ENCODE measurements at places on chromosomes 3 and 15.

- no peak for DNase-seq
These were observed 41.7 kb downstream of the ARIH1 start for GRCh38 chr15:72515591-72516389.

GRCh38 chr3:76873532-76874242 is 166.2 kb upstream of the ROBO2 start:
- no peak for DNase-seq

DNA sequence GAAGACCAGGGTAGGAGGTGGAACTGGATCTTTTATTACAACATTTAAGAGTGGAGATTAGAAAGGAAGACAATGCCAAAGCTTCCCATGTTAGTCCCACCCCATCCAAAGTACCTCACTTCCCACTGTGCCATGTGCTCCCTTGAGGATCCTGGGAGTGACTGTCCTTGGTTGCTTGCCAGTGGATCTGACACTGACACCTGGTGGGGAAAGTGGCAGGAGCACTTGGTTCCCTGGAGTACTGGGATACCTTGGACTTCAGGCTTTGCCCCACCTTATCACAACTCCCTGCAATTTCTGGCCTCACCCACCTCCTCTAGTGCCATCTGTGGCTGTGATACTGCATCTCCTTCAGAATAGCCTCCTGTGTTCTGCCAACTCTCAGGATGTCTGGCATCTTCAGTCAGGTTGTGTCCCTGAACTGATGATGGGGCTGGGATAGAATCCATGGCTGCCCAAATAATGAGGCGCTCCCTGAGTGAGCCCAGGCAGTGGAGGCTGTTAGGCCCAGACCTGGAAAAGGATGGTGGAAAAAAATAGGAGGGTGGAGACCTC is 1.3 kb downstream of the ELL3 start:
- peak; percentile 95 for DNase-seq

GRCh38 chr3:10361375-10361774 is 40.5 kb upstream of the SEC13 start:
- no peak for DNase-seq

All from LoVo (cell line).